Osteoblast (primary cell): ENCODE measurements at places on chromosomes 6 and 20.

DNA sequence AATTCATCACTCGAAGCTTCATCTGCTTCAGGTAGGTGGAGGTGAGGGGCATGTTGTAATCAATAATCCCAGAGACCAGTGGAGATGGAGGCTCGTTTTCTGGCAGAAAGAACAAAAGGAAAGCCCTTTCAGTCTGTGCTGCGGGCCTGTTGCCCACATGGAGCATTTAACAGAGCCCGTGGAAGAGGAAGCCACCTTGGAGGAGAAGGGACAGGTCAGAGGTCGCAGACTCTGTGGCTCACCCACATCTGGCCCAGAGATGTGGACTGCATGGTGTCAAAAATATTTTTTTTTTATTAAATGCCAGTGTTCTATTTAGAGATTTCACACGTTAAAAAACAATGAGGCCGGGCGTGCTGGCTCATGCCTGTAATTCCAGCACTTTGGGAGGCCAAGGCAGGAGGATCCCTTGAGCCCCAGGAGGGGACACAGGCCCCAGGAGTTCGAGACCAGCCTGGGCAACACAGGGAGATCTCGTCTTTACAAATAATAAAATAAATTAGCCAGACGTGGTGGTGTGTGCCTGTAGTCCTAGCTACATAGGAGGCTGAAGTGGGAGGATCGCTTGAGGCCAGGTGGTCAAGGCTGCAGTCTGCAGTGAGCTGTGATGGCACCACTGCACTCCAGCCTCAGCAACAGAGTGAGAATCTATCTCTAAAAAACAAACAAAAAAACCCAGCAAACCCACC is 73.6 kb downstream of the NOL4L start:
- no peak for DNase-seq

- DNase-seq: no peak
Measured at GRCh38 chr20:1509237-1509636, 18.0 kb upstream of the SIRPB2 start.

- peak; percentile 90 for DNase-seq
Measured at GRCh38 chr20:3262566-3262965, 23.6 kb upstream of the SLC4A11 start.

GRCh38 chr6:3471711-3472110 is 14.9 kb upstream of the SLC22A23 start:
- peak; percentile 78 for DNase-seq

DNA sequence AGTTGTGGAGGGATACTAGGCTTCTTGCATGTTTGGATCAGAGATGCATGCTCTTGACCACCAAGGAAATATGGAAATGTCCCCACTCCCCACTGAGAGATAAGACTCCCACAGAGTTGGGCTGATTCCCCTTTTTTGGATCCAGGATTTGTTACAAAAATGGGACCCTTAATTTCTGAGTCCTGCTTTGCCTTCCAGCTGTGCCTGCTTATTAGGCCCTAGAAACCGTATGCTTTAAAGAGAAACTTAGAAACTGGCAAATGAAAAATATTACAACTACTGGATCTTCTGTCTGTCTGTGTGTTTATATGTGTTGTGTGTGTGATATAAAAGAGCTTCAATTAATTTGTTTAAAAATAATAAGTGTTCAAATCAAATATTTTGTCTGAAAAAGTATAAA is 817.6 kb upstream of the CITED2 start:
- no peak for DNase-seq

GRCh38 chr6:166712286-166713228 is 85.5 kb upstream of the RPS6KA2 start:
- DNase-seq: no peak

DNA sequence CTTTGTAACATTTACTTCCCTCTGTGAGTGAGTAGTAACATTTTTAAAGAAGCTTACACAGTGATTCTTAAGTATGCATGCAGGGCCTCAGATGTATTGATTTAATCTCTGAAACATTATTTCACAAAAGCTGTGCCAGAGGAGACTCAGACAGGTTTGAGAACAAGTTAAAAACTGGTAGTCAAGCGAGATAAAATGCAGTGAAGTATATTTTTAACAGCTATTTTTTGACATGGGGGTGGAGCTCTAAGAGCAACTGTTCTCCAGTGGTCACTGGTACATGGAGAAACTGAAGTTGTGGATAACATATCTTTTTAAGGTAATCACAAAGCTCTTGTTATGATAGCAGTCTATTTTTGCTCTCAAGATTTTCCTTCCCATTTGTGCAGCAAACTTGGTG is 20.4 kb downstream of the DSTN start:
- DNase-seq: peak; percentile 13

GRCh38 chr20:32651537-32651936 is 22.2 kb downstream of the C20orf203 start:
- DNase-seq: peak; percentile 62

DNA sequence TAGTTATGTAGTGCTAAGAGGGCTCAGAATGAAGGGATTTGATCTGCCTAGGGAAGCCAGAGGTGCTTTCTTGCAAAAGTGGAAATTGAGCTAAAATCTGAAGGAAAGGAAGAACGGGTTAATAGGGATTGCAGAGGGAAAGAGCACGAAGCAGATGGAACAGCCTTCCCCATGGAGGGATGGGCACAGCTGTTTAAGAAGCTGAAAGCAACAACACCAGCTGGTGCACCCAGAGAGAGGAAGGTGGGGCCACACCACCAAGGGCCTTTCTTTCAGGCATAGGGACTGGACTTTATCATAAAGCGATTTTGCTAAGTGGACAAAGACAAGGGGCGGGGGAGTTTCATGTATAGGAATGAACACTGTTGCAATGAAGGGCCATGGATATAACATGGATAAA is 65.8 kb upstream of the SNRPB2 start:
- no peak for DNase-seq

- DNase-seq: no peak
Measured at GRCh38 chr6:4883298-4883697, 107.1 kb downstream of the CDYL start.

DNA sequence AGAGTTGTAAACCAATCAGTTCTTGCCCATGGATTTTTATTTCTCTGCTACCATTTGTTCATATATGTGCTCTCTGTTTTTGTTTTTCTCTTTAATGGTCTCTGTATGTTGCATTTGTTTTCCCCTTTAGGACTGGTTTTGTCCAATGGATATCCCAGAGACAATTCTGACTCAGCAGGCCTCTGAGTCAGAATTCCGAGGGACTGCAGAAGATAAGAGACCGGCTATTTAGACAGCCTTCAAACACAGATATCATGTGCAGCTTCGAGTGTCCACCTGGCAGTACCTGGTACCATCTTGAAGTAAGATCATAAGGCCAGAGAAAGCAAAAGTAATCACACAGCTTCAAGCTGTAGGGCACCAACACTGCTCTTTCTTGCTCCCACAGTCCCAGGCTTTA is 125.5 kb downstream of the ELOVL4 start:
- DNase-seq: no peak

GRCh38 chr20:46458866-46459750 is 52.7 kb upstream of the ELMO2 start:
- no peak for DNase-seq

DNA sequence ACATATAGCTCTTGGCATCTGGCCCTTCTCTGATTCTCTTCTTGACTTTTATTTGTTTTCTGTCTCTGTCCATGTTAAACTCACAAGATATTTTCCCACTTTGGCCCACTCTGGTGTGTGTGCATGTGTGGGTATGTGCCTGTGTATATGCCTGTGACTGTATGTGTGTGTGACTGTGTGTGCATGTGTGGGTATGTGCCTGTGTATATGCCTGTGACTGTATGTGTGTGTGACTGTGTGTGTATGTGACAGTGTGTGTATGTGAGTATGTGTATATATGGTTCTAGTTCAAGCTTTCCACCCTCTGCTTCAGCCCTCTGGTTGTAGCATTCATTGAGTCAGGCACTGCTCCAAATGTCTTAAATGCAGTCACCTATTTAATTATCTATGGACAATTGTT is 88.6 kb upstream of the GGTLC1 start:
- no peak for DNase-seq

- no peak for DNase-seq
Measured at GRCh38 chr6:166395778-166396177, 13.0 kb upstream of the MPC1 start.

GRCh38 chr20:33851842-33852466 is 40.8 kb downstream of the CHMP4B start:
- DNase-seq: no peak

- no peak for DNase-seq
Measured at GRCh38 chr20:35978041-35978513, 9.7 kb downstream of the CNBD2 start.

DNA sequence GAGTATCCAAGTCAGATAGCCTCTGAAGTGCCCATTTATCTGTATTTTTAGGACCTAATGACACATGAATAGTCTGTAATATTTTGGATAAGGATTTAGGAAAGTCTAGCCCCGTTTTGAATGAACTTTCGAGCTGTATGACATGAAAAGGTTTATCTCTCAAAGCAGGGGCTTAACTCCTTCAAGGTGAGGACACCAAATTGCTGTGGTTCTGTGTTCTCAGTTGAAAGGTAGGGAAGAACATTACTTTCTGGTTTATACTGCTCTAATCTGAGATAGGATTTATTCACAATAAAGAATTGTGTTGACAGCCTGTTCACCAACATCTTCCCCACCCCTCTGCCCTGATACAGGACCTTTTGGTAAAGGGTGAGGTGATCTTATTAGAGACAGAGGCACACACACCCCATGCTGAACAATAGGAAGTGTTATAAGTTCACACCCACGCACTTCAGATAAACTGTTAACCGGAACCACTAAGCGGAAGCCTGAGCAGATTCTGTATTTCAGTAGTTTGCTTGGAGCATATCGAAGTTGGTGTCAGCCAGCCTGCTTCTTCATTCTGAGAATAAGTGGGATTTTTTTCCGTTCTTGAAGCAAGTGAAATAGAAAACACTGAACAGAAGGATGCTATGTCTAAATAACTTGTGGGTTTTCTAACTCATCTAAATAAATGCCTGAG is 223.3 kb downstream of the TMEM242 start:
- DNase-seq: no peak

GRCh38 chr6:159871906-159872305 is 18.9 kb upstream of the MAS1 start:
- DNase-seq: no peak

- DNase-seq: no peak
Measured at GRCh38 chr20:22775671-22776139, 191.3 kb upstream of the FOXA2 start.

DNA sequence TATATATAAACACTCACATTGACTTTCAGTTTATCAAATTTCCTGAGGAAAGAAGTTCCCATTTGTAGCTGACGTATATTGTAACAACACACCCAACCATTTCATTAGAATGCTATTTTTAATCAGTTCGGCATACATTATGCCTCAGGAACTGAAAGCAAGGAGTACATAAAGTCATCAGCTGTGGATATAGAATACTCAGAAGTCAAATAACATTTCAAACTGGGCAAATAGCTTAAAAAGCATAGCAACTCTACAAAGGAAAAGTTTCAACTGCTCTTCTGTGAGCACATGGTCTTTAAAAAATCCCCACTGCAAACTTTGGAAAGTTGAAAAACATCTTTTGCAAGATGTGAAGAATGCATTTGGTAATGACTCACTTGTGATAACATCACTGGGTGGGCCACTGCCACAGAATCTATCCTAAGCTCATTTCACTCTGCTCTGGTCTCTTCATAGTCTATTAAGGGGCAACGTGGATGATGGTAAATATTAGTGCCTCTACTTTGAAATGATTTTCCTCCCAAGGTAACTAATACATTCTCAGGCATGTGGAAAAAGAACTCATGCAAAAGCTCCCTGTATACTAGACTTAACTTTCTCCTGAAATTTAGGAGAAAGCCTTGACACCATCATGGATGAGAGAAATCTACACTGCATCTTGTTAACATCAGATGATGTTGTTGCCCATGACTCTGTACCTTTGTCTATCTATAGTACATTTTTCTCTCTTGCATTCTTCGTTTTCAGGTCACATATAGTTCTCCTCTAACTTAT is 49.2 kb downstream of the FYN start:
- peak; percentile 90 for DNase-seq

- DNase-seq: no peak
Measured at GRCh38 chr6:154824076-154824475, 90.9 kb downstream of the SCAF8 start.

GRCh38 chr6:37283671-37284151 is 25.8 kb upstream of the TMEM217 start:
- no peak for DNase-seq

GRCh38 chr20:45969712-45970634 is 2.0 kb downstream of the ZNF335 start:
- DNase-seq: peak; percentile 91

- DNase-seq: peak; percentile 94
Measured at GRCh38 chr6:139392794-139393193, 18.3 kb upstream of the CITED2 start.

GRCh38 chr6:110965629-110966229 is 7.2 kb downstream of the GTF3C6 start:
- peak; percentile 8 for DNase-seq

DNA sequence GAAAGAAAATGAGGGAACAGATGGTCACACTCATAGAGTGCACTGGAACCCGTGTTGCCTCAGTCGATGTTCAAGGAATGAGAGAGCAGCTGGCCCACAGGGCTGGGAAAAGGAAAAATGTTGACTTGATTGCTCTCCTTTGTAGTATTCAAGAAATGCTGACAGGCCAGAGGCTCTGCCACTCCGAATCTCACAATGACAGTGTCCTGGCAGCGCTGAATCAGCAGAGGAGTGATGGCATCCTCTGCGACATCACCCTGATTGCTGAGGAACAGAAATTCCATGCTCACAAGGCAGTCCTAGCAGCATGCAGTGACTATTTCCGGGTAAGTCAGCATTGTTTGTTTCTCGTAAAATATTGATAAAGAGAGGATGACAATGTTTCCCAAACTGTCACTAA is 51.3 kb downstream of the KLHL32 start:
- DNase-seq: no peak

- no peak for DNase-seq
Measured at GRCh38 chr6:16078064-16078463, 50.8 kb upstream of the MYLIP start.

- DNase-seq: peak; percentile 62
Measured at GRCh38 chr6:90194371-90194841, 102.2 kb downstream of the BACH2 start.

DNA sequence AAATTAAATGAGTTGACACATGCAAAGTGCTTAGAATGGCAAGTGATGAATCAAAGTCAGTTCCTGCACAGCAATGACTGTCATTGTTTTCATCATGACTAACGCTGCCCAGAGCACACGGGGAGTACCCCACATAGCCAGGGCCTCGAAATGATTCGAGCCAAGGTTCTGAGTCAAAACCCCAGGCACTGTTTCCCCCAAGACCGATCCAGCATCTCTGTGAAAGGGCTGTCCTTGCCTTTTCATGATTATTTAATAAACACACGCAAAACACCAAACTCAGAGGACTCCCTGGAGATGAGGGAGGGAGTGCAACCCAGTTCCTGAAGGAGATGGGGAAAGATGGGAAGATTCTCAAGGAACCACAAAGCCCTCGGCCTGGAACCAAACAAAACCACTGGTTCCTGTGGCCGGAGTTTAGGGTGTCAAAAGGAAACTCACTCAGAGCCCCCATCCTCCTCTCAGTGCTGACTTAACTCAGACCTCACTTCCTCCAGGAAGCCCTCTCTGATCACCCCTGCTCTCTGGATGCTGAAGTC is 3.8 kb downstream of the PREX1 start:
- DNase-seq: peak; percentile 99
